Activated T-helper 17 cell treated with anti-CD3 and anti-CD28 coated beads, Interleukin-2, amount 50 U/mL, for 72 hours (primary cell): ENCODE measurements at places on chromosomes 2 and 18.

DNA sequence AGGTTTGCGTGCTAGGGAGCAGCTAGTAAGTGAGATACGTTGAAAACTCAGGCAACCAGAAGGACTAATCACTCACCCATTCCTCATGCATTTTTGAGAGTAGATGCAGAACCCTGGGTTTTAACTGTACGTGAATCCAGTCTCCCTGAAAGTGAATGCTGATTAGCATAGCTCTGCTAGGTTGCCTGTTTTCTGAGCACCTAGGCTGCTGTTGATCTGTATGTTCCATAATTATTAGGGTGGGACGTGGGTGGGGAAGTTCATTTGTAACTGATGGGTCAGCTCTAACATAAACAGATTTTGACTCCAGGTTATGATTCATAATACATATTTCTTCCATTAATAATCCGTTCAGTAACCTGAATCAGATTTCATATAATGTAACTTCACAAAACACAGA, 379.0 kb upstream of the FANCL start:
- ATAC-seq, result no peak

DNA sequence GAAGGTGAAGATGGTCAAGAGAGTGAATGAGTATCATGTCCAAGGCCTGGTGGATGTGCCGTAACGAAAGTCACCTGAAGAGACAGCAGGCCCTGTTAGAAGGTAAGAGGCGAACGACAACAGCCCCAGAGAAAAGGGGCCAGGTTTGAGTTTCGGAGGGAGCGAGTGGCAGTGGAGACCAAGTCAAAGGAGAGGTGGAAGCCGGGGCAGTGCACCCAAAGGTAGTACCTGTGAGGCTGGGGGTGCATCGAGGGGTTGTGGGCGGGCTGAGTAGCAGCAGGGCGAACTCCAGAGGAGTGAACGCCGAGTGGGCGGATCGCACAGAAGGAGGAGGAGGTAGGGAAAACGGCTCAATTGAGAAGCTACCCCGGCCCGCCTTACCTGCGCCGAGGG, 358 bp downstream of the USP37 start:
- ATAC-seq, result peak; percentile 52

DNA sequence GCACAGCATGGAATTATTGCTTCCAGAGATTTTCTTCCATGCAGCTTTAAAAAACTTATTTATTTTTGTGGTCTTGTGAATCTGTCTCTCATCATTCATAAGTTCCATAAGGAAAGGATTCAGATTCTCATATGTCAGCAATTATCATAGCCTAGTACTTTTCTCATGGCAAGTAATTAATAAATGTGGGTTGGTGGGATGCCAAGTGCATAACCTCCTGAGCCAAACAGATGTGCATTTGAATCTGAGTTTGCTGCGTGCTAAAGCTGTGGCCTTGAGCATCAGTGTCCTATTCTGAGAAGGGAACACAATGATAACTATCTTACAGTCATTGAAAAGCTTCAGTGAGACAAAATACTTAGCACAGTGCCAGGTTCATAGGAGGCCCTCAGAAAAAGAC, 331.9 kb downstream of the PDE11A start:
- no peak for ATAC-seq

- ATAC-seq, result no peak
These were observed 327.9 kb downstream of the EN1 start for GRCh38 chr2:118519511-118519910.

DNA sequence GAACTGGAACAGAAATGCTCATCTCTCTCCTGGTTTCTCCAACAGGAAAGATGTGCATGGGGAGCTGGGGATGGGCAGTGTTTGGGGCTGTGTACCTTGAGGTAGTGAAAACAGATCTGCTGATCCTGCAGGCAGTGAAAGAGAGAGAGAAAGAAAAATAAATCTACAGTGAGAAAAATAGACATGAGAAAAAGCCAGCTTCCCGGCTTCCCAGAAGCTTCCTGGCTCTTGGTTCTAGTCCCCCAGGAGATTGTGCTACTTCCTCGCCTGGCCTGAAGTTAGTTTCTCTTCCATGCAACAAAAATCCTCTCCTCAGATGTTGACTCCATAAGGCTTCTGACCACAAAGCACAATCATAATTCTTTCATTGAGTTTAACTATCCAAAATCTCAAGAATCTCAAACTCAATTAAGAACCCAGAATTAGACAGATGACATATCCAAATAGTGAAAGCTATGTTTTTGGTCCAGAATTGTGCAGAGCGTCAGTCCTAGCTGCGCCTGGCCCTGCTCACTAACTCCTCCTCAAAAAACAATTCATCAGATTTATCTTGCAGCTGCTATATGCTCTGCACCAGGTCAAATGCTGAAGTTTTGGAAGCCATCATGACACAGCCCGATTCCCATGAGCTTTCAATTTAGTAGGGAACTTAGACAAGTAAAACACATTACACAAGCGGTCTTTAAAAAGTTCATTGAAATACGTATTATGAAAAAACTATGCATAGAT, 20.1 kb upstream of the NAB1 start:
- ATAC-seq, result no peak

- ATAC-seq, result no peak
These were observed 33.6 kb downstream of the ASXL3 start for GRCh38 chr18:33611525-33612135.

DNA sequence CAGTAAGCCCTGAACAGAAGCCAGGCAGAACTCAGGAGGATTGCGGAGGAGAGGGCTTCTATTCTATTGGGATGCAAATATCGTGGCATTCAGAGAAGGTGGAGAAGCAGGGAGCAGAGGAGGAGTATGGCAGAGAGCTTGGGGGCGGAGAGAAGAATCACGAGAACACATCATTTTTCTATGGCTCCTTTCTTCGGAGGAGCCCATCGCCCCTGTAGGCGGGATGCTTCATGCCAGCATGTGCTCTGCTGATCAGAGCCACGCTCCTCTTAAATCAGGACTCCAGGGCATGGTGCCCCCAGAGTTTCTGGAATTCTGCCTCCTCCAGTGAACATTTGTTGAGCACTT, 71.1 kb downstream of the CIB4 start:
- no peak for ATAC-seq

DNA sequence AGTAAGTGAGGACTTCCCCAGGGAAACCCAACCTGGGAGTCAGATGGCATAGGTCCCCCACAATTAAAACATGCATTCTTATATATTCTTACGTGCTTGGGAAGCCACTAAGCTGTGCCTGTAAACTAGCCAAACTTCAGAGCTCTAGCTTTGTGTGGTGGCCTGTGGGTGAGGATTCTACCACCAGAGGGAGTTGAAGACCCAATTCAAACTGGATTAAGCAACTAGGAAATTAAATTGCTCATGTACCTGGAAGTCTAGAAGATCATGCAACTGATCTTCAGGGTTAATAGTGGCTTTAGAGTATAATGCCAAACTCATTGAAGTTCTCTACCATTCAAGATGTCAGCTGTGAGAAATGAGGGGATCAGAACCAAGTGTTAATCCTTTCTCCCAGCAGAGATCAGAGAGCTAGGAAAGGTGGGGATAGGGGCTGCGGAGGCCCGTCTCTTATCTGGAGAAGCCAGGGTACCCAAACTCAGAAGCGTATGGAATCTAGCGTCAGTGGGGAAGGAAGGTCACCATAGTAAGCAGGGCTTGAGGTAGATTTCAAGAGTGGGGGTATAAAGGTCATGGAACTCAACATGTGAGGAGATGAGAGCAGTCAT, 53.2 kb upstream of the CCDC85A start:
- ATAC-seq, result no peak
